Frontal cortex (tissue), 4 donors: ENCODE measurements at places on chromosomes 1 and 21. TPM values are rescaled to one million over a fixed set of nuclear protein-coding genes. Genes with fewer than 3 reads are reported as not detected.

Gene VSIG8
- not detected for total RNA-seq

Gene B3GALT2
- 148 TPM for total RNA-seq

Gene TAF13
- 74.6 TPM for total RNA-seq

Gene FCAMR
- total RNA-seq = not detected

Gene CAMK1G
- total RNA-seq = 2.4 TPM

Gene TMEM125
- total RNA-seq = 0.82 TPM

Gene DEPDC1
- 2.4 TPM for total RNA-seq

Gene CATSPERE
- total RNA-seq = 2.0 TPM

Gene FCER1G
- total RNA-seq = 2.0 TPM

Gene LMOD1
- total RNA-seq = 0.41 TPM

Gene APOBEC4
- not detected for total RNA-seq

Gene RASSF5
- total RNA-seq = 0.82 TPM

Gene SPRR3
- not detected for total RNA-seq

Gene C4BPB
- total RNA-seq = not detected

Gene THAP3
- 22.8 TPM for total RNA-seq

Gene SLFNL1
- total RNA-seq = 0.82 TPM

Gene GPR153
- total RNA-seq = 22.0 TPM

Gene NOS1AP
- 4.9 TPM for total RNA-seq

Gene WNT9A
- total RNA-seq = 1.2 TPM

Gene CACNA1E
- total RNA-seq = 64.4 TPM

Gene ENTREP3
- total RNA-seq = 2.9 TPM

Gene TRIM63
- not detected for total RNA-seq

Gene DCST1
- total RNA-seq = not detected

Gene MCOLN2
- not detected for total RNA-seq

Gene ZNF684
- 7.7 TPM for total RNA-seq

Gene BRINP2
- total RNA-seq = 17.1 TPM

Gene KRTAP19-3
- total RNA-seq = not detected

Gene SPRR2A
- total RNA-seq = not detected

Gene CLDN17
- total RNA-seq = not detected

Gene USH2A
- under 0.01 TPM for total RNA-seq

Gene PCSK9
- 4.1 TPM for total RNA-seq

Gene CNKSR1
- 3.3 TPM for total RNA-seq

Gene FOXD3
- total RNA-seq = not detected

Gene COL9A2
- total RNA-seq = 6.9 TPM

Gene MSH4
- 1.6 TPM for total RNA-seq

Gene DDAH1
- 45.2 TPM for total RNA-seq

Gene CLCA2
- not detected for total RNA-seq

Gene INSRR
- total RNA-seq = under 0.01 TPM

Gene GJA8
- not detected for total RNA-seq

Gene SSX2IP
- 58.7 TPM for total RNA-seq

Gene TGFB2
- 19.6 TPM for total RNA-seq

Gene FNBP1L
- total RNA-seq = 254 TPM

Gene CA6
- total RNA-seq = not detected

Gene MFAP2
- total RNA-seq = 7.3 TPM
